ENCODE measurements at places on chromosomes 12 and 14.

DNA sequence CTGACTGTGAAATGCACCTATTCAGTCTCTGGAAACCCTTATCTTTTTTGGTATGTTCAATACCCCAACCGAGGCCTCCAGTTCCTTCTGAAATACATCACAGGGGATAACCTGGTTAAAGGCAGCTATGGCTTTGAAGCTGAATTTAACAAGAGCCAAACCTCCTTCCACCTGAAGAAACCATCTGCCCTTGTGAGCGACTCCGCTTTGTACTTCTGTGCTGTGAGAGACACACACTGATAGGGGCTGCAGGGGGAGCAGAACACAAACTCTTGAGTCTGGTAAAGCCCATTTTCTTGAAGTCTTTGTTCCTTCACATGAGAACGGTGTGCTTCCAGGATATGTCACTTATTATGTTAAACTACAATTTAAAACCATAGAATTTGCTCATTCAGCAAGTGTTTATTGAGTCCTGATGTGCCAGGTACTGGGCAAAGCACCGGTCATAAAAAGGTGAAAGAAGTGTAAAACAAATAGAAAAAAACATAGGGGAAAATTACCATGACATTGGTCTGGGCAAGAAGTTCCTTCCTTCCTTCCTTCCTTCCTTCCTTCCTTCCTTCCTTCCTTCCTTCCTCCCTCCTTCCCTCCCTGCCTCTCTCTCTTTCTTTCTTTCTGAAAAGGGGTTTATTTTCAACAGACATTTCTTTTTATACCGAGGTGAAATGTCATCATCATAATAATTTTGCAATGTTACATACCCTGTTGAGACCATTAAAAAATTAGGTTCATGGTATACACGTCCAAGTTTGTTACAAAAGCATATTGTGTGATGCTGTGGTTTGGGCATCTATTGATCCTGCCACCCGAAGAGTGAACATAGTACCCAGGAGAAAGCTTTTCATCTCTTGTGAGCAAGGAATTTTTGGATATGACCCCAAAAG is 50.7 kb upstream of the OR4E1 start:
- DNase-seq: no peak

DNA sequence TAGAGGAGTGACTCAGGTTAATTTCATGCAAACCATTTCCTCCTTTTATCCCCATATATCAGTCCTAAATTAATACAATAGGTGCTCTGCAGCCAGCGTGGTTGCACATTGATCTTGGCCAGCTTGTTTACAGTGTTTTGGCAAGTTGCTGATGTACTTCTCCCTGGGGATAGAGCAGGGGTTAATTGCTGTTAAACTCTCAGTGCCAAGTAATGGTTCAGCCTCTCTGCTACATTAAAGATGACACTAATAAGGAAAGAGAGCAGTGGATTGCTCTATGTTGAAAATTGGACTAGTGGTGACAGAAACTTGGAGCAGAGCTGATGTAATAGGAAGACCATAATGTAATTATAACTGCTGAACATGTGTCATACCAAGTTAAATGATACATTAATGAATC is 717.5 kb downstream of the RERGL start:
- DNase-seq: no peak

- DNase-seq: no peak
Measured at GRCh38 chr14:91350813-91351511, 66.7 kb downstream of the CCDC88C start.

- DNase-seq: no peak
Measured at GRCh38 chr14:54766276-54767138, 136.1 kb downstream of the GCH1 start.

DNA sequence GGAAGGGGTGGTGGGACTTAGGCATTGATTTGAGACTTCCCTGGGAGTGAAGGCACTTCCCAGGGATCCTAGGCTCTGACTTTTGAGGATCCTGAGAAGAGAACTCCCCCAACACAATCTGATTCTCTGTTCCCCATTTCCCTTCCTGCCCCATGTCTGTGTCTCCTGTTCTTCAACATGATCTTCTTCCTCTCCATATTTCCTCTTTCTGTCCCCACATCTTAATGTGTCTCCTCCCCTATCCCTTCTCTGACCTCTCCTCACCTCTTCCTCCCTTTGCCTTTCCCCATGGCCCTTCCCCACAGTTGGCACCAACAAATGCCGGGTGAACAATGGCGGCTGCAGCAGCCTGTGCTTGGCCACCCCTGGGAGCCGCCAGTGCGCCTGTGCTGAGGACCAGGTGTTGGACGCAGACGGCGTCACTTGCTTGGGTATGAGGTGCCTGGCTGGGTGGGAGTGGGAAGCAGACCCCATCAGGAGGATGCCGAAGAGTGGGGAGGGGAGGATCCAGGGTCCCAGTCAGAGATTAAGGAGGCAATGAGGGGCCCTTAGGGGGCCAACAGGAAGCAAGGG is 15.2 kb upstream of the LRP1-AS start:
- no peak for DNase-seq
